ENCODE measurements at places on chromosomes 3 and 15.

DNA sequence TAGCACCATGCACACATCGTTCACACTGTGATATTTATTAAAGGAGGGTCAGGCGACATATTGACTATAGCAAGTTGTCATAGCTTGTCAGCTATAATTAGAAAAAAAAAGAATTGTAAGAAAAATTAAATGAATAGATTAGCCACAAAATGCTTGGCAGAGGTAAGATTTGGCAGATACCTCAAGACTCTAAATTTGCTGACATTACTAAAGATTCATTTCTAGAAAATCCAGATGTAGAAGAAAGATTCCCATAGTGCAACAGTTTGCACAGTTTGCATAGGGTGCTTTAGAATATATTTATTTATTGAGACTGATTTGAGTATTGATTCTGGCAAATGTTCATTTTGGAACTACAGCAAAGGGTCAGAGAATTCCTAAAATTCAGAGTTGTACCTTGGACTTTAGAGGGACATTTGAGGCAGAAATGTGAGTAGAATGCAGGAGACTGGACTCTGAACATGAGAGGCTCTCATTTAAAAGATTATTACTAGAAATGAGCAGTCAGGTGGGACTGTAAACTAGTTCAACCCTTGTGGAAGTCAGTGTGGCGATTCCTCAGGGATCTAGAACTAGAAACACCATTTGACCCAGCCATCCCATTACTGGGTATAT lies 102.0 kb upstream of the BHLHE40 start:
- DNase-seq: no peak

- no peak for DNase-seq
Measured at GRCh38 chr3:18593231-18593630, 168.1 kb upstream of the SATB1 start.

DNA sequence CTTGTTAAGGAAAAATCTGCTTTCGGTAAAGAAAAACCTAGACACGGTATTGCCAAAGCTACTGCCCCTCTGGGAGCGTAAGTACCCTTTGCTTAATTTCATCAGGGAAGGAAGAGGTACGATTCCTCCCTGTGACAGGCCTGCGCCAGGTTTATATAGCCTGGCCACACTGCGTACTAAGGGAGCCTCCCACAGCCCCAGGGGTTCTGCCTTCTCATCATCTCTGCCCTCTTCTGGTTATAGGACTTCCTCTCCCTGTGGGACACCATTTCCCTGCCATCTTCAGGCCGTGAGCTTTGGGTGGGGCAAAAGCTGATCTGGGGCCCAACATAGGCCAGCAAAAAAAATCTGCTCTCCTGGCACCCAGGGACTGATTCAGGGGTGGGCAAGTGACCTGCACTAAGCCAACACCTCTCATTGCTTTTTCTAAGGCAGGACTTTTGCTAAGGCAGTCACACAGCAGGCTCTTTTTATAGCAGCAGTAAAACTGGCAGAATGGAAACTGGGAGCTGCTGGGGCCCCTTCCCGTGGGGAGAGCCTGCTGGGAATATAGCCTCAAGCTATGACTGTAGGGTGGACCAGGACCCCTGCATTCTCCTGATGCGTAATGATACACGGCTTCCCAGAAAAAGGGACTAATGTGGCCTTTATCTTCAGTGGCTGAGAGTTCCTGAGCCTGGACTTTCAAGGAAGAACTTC lies 76.2 kb downstream of the PRICKLE2 start:
- DNase-seq: no peak

GRCh38 chr15:36932070-36932469 lies 168.3 kb downstream of the MEIS2 start:
- no peak for DNase-seq

DNA sequence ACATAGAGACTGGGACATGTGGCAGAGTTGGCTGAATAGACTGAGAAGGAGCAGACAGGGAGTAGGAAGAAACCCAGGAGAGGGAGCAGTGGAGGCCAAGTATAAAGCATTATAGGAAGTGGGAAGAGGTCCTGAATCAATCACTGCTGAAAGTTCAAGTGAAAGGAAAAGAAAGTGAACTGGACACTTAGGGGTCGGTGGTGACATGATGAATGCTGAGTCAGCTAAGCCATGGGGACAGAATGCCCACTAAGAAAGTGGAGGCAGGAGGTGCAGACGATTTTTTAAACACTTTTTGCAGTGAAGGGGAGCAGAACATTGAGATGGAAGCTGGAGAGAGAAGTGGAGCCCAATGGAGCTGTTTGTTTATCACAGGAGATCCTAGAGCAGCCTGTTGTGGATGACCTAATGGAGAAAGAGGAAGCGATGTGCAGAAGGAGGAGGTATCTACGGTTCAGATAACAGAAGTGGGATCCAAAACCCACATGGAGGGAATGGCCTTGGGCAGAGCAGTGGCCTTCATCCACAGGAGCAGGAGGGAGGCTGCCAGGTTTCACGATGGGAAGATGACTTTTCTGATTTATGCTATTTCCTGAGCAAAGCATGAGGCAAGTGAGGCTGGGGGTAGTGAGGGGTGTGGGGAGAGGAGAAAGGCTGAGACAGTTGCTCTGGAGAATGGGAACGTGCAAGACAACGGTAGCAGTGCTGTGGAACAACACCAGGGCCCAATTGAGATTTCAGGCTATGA lies 208.2 kb downstream of the RPLP1 start:
- DNase-seq: no peak

DNA sequence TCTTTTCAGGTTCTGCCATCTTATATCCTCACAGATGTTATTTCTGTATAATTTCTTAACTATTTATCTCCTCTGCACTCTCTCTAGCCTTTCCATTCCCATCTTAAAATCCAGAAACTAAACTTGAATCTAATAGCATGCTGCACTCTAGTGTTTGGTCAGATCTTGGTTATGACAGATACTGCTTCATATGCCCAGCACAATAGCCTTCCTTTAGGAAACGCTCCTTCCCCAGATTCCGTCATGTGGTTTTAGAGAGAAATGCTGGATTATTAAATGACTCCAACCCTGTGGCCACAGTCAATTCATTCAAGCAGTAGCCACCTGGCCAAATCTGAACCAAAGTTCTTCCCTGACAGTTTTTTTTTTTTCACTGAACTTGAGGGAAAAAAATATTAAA lies 19.4 kb downstream of the RASGRP1 start:
- DNase-seq: no peak

DNA sequence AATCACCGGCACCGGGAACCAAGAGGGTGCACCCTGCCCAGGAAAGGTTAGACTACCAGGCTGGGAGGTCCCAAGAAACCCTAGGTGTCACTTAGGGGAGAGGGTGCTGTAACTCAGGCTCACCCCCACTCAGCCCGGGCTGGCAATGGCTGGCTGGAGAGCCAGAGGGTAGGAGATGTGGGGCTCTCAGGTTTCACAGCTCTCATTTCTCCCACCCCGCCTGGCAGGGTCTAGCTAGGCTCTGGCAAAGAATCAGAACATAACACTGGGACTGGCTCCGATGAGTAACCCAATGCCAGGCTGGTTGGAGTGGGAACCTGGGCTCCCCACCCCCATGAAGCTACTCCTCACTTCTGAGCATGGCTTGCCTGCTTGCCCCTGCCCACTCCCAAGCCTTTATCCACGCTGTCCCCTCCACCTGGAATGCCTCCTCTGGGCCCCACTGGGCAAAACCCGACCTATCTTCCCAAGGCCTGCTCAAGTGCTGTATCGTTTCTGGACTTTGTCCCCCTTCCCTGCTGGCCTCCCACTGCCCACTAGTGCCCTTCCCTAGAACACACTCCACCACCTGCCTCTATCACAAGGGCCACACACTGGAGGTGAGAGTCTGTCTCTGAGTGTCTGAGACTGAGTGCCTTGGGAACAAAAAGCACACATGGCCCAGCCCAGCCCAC lies 2.0 kb downstream of the CIB2 start:
- DNase-seq: no peak

- DNase-seq: no peak
Measured at GRCh38 chr3:63576846-63577245, 75.6 kb upstream of the SNTN start.

GRCh38 chr15:52159645-52160044 lies 31.5 kb downstream of the GNB5 start:
- no peak for DNase-seq

GRCh38 chr3:178300441-178300959 lies 235.7 kb upstream of the KCNMB2 start:
- no peak for DNase-seq

DNA sequence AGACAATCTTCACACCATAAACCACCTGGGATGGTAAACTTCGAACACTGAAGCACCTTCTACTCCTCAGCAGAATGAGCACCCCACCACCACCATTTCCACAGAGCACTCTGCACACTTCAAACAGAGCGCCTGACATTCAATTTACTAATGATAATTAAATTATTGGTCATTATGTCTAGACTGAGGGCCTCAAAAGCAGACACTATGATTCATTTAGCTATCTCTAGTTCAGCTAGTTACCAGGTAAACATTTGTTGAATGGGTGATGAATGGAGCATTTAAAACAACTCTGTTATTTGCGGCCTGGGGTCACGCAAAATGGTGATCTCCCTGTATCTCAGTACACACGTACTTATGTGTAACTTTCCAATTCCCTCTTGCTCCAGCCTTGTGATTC lies 40.9 kb downstream of the ACAP2 start:
- DNase-seq: no peak

DNA sequence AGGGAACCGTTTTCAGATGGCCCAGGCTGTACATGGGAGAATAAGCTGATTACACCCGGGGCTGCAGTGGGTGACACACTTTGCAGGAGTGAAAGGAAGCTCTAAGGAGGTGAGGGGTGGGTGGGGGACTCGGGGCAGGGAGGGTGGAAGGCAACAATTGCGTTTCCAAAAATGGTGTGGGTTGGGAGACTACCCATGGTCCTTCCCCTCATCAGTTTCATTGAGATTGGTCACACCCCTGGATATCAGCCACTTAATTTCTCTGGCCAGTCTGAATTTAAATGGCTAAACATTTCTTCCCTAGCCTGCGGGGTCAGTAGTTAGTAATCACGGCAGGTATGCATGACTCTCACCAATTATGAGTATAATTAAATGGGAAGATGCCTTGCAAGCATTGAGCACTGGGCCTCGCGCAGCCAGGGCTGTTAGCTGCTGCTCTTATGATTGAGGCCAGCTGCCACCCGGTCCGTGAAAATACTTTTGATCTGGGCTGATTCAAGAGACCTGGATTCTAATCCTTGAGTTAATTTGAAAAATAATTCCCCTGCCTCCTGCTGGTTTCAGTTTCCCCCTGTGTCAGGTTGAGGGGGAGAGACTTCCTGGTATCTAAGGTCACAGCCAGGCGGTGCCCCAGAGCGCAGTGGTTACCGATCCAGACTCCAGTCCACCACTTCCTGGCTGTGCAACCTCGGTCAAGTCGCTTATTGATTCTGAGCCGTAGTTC lies 23.3 kb downstream of the SLC6A6 start:
- no peak for DNase-seq

DNA sequence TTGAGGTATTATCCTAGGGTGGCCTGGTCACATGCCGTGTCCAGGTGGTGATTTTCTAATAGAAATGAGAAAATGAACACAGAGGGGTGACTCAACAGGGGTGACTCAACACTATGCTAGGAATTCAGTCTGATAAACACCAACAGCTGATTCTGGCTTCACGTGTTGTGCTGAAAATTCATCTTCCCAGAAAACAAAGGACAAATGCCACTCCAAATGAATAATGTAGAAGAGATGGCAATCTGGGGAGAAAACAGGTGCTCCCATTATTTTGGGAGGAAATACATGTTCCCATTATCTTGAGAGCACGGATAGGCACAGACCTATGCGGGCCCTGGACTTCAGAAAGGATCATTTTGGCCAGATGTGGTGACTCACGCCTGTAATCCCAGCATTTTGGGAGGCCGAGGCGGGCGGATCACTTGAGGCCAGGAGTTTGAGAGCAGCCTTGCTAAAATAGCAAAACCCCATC lies 101.2 kb upstream of the MEX3B start:
- DNase-seq: no peak

- no peak for DNase-seq
Measured at GRCh38 chr3:1830851-1831250, 267.8 kb upstream of the CNTN4 start.

- no peak for DNase-seq
Measured at GRCh38 chr3:186493525-186494255, 50.5 kb downstream of the CRYGS start.

DNA sequence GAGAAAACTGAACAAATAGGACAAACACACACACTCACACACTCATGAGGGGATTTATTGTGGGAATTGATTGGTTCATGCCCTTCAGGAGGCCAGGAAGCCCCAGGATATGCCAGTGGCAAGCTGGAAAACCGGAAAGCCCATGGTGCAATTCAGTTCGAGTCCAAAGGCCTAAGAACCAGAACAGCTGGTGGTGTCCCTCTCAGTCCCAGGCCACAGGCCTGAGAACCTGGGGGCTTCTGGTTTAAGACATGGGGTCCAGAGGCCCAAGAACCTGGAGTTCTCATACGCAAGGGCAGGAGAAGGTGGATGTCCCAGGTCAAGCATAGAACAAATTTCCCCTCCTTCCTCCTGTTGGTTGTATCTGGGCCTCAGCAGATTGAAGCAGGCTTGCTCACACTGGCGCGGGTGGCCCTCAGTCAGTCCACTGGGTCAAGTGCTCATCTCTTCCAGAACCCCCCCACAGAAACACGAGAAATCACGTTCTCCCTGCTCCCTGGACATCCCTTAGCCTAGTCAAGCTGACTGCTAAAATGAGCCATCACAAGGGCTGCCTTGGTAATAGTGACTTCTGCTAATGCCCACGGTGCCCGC lies 50.1 kb upstream of the RPL32 start:
- DNase-seq: no peak

- DNase-seq: no peak
Measured at GRCh38 chr3:36259580-36259979, 120.7 kb upstream of the STAC start.

GRCh38 chr15:33154351-33155166 lies 40.0 kb downstream of the FMN1 start:
- DNase-seq: no peak

DNA sequence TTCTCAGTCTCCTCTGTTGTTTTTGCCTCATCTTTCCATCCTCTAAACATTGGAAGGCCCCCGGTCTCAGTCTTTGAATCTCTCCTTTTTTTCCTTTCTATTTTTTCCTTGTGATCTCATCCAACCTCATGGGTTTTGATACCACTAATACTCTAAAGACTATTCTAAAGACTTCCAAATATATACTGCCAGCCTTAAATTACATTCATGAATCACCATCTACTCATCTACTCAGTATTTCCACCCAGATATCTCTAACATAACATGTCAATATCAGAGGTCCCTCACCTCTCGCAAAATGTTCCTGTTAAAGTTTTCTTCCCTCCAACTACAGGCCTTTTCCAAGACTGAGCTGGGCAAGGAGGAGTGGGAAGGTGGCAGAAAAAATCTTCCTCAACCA lies 282.5 kb upstream of the TTC14 start:
- no peak for DNase-seq

GRCh38 chr3:38925351-38925750 lies 109.3 kb upstream of the SCN10A start:
- no peak for DNase-seq

GRCh38 chr15:78208887-78209645 lies 25.3 kb downstream of the ACSBG1 start:
- DNase-seq: no peak

DNA sequence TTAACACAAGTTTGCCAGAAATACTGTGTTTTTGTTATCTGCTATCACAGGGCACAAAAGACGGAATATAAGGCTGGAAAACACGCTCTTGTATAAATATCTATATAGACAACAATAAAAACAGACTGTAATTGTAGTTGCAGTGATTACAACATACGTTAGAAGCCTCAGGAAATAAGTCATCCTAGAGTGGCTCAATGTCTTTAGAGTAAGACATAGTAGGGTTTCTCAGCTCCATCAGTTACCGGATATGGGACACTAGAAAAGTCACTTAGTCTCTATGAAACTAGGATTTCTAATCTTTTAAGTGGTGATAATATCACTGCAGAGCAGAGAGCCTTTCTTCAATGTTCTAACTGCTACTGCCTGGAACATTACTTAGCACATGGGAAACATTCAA lies 208.8 kb downstream of the STAG1 start:
- no peak for DNase-seq
